GM23338 (cell line): ENCODE measurements at places on chromosomes 13 and 19. TPM values are rescaled to one million over a fixed set of nuclear protein-coding genes. Genes with fewer than 3 reads are reported as not detected.
A peak's percentile ranks its signal among the peaks of the same experiment; 100 is the strongest.

The RASAL3 gene
- total RNA-seq: 1.3 and 1.9 TPM in 2 replicates

The KIR3DL3 gene
- not detected in 2 replicates for total RNA-seq

The PRR19 gene
- 3.6 and 8.1 TPM in 2 replicates for total RNA-seq

The ZNF675 gene
- total RNA-seq: 37.8 and 39.4 TPM in 2 replicates

GRCh38 chr13:32682740-32683139 is 96.5 kb downstream of the PDS5B start:
- no peak for DNase-seq
- no peaks in the 10 kb centered on the region for H3K27me3 ChIP-seq
- H3K27ac ChIP-seq: no peak overlapping the region; the same call in 1 of the 2 replicates

- peaks cover 8% of the 10 kb centered on the region; the same call in 1 of the 2 replicates for H3K27me3 ChIP-seq
- peaks cover 13% of the 10 kb centered on the region for H3K4me1 ChIP-seq
- H3K4me3 ChIP-seq: no peak overlapping the region
Observed at GRCh38 chr19:55581823-55582223, 1.2 kb upstream of the ZNF579 start.

DNA sequence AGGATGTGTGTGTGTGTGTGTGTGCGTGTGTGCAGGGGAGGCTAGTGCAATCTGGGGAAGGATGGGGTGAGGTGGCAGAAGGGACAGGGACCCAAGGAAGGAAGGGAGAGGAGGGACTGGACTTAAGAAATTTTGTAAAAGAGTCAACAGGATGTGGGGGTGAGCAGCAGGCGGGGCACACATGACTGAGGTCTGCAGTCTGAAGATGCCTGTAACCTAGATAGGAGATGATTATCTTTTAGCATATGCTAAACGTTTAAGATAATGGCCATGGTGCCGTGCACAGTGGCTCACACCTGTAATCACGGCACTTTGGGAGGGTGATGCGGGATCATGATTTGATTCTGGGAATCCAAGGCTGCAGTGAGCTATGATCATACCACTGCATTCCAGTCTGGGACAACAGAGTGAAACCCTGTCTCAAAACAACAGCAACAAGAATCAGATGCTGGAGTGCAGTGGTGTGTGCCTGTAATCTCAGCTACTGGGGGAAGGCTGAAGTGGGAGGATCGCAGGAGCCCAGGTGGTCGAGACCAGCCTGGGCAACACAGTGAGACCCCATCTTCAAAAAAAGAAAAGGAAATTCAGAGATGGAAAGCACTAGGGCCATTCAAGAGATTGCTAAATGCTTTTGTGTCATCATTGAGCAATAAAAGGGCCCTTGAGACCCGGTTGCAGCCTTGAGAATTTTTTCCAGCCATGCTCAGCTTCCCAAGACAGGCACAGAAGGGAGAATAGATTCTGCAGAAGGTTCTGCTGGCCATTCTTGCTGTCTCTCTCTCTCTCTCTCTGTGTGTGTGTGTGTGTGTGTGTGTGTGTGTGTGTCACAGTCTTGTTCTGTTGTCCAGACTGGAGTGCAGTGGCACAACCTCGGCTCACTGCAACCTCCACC is 3.8 kb upstream of the ZNF414 start:
- DNase-seq: no peak
- no peak overlapping the region for H3K4me3 ChIP-seq
- no peaks in the 10 kb centered on the region for H3K36me3 ChIP-seq
- no peak overlapping the region for H3K27ac ChIP-seq

DNA sequence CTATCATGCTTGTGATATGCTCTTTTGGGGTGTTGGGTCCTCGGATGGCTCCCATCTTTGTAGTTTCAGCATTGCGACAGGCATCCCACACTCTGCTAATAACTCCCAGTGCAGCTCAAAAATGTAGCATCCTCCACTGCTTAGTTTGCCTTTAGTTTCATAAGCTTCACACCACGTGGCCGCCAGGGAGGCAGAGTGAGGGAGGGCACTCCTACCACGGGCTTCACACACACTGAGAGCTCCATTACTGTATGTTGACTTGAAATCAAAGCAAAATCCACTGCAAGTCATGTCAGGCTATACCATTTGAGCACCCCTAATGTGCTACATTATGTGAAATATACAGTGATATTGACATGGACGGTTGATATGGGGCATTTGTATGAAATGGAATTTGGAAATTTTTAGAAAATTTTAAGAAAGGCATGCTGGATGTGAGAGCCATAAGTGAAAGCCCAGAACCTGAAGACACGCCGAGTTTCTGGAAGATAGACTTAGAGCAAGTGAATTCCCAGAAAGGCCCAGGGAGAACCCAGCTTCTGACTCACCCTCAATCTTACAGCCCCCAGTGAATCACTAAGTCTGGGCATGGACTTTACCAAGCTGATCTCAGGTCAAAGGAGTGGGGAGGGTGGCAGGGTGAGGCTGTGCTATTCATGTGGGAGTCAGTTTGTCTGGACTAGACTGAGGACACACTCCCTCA is 94.1 kb downstream of the HSPH1 start:
- no peak for DNase-seq
- no peak overlapping the region for H3K4me3 ChIP-seq
- H3K27me3 ChIP-seq: no peaks in the 10 kb centered on the region
- H3K4me1 ChIP-seq: peaks cover 7% of the 10 kb centered on the region; the same call in 1 of the 2 replicates

DNA sequence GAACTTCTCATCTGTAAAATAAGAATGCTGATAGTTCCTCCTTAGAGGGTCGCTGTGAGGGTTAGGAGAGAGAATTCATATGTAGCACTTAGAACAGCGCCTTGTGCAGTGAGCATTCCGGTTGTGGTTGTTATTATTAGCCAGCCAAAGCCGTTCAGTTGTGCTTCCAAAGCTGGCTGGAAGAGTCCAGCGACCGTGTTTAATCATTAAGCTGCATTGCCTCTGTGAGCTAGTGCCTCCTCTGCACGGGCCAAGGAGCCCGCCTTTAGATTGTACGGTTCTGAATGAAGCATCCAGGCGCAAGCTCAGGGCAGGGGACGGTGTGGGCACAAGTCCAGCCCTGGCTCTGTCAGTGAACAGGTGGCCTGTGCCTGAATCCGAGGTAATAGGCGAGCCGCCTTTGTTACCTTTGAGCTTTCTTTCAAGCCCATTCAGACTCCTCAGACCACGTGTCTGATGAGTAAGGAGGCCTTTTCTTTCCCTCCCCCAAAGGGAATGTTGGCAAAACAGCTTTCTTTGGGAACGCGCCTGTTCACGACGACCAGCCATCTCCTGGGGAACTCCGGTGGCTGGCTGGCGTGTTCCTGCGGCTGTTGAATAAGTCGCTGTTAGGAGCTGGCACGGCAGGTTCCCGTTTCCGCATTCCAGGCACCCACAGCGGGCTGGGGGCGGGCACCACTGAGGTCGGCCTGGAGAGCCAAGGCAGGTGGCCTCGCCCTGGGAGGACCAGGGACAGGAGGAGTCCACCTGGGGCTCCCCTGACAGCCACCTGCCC is 25.1 kb downstream of the SIPA1L3 start:
- no peaks in the 10 kb centered on the region for H3K27me3 ChIP-seq
- H3K4me1 ChIP-seq: peaks cover 59% of the 10 kb centered on the region
- H3K36me3 ChIP-seq: peaks cover 9% of the 10 kb centered on the region; the same call in 1 of the 2 replicates
- peak overlapping the region; percentile 47 for H3K4me3 ChIP-seq
- peak; percentile 90 for DNase-seq

DNA sequence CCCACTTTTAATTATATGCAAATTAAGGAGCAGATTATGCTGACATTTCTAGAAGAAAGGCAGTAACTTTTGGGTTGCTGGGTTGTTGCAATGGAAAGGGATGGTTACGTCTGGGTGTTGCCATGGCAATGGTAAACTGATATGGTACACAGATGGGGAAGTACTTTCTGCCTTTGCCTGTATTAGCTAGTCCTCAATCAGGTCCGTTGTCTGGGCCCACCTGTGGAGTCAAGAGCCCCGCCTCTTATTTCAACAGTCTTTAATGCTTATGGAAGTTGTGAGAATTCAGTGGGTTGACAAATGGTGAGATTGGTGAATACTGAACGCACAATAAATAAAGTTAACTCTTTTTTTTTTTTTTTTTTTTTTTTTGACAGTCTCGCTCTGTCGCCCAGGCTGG is 30.6 kb upstream of the DPP9 start:
- H3K27ac ChIP-seq: no peak overlapping the region
- H3K4me1 ChIP-seq: no peaks in the 10 kb centered on the region
- DNase-seq: peak; percentile 30
- no peak overlapping the region for H3K4me3 ChIP-seq

GRCh38 chr19:47377801-47378200 is 28.7 kb downstream of the DHX34 start:
- 0 out of 2 replicates have a peak, but pooled peaks cover 9% of the 10 kb centered on the region for H3K36me3 ChIP-seq
- no peak for DNase-seq
- no peak overlapping the region for H3K4me3 ChIP-seq
- H3K27me3 ChIP-seq: no peaks in the 10 kb centered on the region
- no peaks in the 10 kb centered on the region for H3K4me1 ChIP-seq
- H3K27ac ChIP-seq: no peak overlapping the region

DNA sequence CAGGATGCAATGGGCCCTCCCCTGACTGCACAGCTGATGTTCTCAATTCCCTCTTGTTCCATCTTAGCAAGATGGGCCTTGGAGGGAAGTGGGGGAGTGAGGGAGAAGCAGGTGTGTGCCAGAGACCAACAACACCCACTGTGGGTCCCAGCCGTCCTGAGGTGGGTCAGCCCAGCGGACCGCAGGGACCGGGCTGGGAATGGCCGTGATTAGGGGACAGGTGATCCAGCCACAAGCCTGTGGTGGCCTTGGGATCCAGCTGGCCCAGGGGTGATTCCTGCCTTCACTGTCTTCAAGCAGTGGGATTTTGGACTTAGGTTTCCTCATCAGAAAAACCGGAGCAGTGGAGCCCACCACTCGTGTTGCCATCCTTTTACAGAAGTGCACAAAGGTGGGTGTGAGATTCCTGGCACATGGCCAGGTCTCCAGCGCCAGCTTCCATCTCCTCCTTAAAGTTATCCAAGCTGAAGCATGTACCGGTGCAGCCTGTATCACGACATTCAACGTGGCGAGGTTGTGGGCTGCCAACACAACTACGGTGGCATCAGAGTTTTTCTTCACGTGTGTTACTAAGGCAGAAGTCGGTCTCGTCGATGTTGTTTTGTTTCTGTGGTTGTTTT is 9.0 kb upstream of the ATP11A start:
- DNase-seq: no peak
- no peak overlapping the region for H3K4me3 ChIP-seq
- H3K27me3 ChIP-seq: no peaks in the 10 kb centered on the region
- no peak overlapping the region for H3K27ac ChIP-seq

GRCh38 chr19:40217027-40217810 is 965 bp downstream of the TTC9B start:
- H3K27ac ChIP-seq: no peak overlapping the region
- H3K4me3 ChIP-seq: peak overlapping the region; percentile 57
- peak; percentile 83 for DNase-seq
- peaks cover 11% of the 10 kb centered on the region; the same call in 1 of the 2 replicates for H3K27me3 ChIP-seq
